Activated CD8-positive, alpha-beta T cell treated with anti-CD3 and anti-CD28 coated beads, Interleukin-2, amount 10 ng/mL, durations not matched to agents 7 days and 5 days (primary cell): ENCODE measurements at places on chromosomes 5 and 9. TPM values are rescaled to one million over a fixed set of nuclear protein-coding genes. Genes with fewer than 3 reads are reported as not detected.

The SLC25A2 gene
- 0.84 TPM for total RNA-seq

The BRINP1 gene
- not detected for total RNA-seq

- H3K36me3 ChIP-seq: no peaks in the 10 kb centered on the region
- no peaks in the 10 kb centered on the region for H3K4me1 ChIP-seq
- H3K4me3 ChIP-seq: no peak overlapping the region
- DNase-seq: no peak
These were observed 107.8 kb downstream of the GAS1 start for GRCh38 chr9:86839522-86839921.

DNA sequence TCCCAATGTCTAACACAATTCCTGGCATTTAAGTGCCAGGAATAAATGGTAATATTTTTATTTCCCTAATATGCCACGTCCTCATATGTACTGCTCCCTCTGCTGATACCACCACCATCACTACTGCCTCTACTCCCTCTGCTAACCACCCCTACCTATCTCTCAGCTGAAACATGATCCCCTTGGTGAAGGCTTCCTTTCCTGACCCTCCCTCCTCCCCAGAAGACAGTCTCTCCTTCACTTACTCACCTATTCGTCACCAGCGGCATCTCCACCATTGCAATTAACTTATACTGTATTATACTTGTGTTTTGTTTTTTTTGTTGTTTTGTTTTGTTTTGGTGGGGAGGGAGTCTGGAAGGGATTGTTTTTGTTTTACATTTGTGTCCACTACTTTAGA, 4.8 kb downstream of the DENND1A start:
- H3K4me3 ChIP-seq: no peak overlapping the region
- no peak for DNase-seq
- peaks cover 38% of the 10 kb centered on the region for H3K4me1 ChIP-seq
- H3K27me3 ChIP-seq: no peaks in the 10 kb centered on the region

The SLC27A6 gene
- not detected for total RNA-seq

The STKLD1 gene
- 0.71 TPM for total RNA-seq

The ZFP2 gene
- 0.26 TPM for total RNA-seq

The GKAP1 gene
- 2.4 TPM for total RNA-seq

GRCh38 chr9:72526901-72527800, 5.7 kb downstream of the TMC1 start:
- H3K27me3 ChIP-seq: no peaks in the 10 kb centered on the region
- H3K4me3 ChIP-seq: peak overlapping the region; percentile 62
- H3K27ac ChIP-seq: peak overlapping the region; percentile 84
- peaks cover 2% of the 10 kb centered on the region for H3K36me3 ChIP-seq
- DNase-seq: peak; percentile 81

GRCh38 chr5:157608972-157609565, 33.5 kb upstream of the ADAM19 start:
- H3K36me3 ChIP-seq: peaks cover 16% of the 10 kb centered on the region
- no peak overlapping the region for H3K4me3 ChIP-seq
- no peaks in the 10 kb centered on the region for H3K27me3 ChIP-seq

DNA sequence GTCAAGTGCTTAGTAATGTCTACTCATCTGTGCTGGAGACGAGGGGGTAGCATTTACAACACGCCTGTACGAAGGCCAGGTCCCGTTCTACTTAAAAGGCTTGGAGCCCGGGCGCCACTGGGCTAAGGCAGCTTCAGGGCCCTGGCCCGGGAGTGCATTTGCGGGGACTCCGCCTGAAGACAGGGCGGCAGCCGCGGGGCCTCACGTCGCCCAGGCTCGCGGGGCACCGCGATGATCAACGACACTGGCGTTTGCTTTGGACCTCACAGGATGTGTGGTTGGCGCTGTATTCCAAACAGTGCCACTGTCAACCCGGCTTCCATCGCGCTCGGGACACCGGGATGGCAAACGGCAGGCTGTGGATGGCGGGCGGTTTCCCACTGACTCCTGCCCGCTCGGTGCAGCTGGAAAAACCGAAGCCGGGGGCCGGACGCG, 1.1 kb upstream of the TENT4A start:
- DNase-seq: peak; percentile 64
- no peaks in the 10 kb centered on the region for H3K27me3 ChIP-seq
- peak overlapping the region; percentile 94 for H3K27ac ChIP-seq
- H3K36me3 ChIP-seq: peaks cover 19% of the 10 kb centered on the region
- H3K4me3 ChIP-seq: peak overlapping the region; percentile 86

The SLC6A18 gene
- not detected for total RNA-seq

DNA sequence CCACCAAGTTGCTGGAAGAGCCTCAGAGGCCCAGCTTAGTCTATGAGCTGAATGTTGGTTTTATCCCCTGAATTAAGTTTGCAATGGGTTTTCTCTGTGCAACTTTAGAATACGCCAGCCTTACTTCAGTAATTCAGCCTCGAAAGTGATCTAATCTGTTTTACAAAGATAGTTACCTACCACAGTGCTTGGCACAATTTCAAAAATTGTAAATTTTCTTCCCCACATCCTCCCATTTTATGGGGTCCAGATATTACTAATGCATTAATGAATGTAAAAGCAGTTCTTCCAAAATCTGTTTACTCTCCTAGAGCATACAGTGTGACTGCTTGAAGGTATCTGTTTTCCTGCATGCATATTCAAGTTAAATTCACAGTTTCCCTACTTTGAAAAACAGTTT, 172.6 kb downstream of the MAN2A1 start:
- H3K4me3 ChIP-seq: no peak overlapping the region
- DNase-seq: no peak
- H3K4me1 ChIP-seq: peaks cover 22% of the 10 kb centered on the region
- H3K27ac ChIP-seq: no peak overlapping the region
- peaks cover 64% of the 10 kb centered on the region for H3K36me3 ChIP-seq

DNA sequence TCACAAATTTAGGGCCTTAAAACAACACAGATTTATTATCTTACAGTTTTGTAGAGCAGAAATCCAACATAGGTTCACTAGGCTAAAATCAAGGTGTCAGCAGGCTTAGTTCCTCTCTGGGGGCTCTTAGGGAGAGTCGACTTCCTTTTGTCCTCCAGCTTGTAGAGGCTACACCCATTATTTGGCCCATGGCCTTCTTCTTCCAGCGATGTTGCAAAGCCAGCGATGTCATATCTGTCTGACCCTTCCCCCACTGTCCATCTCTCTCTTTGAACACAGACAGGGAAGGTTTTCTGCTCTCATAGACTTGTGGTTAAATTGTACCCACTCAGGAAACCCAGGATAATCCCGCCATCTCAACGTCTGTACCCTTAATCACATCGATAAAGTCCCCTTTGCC, 60.3 kb upstream of the SHB start:
- no peak overlapping the region for H3K27ac ChIP-seq
- peaks cover 4% of the 10 kb centered on the region for H3K27me3 ChIP-seq
- no peaks in the 10 kb centered on the region for H3K36me3 ChIP-seq
- H3K4me1 ChIP-seq: no peaks in the 10 kb centered on the region

- H3K27me3 ChIP-seq: no peaks in the 10 kb centered on the region
- peaks cover 11% of the 10 kb centered on the region for H3K36me3 ChIP-seq
- peaks cover 68% of the 10 kb centered on the region for H3K4me1 ChIP-seq
- no peak for DNase-seq
- peak overlapping the region; percentile 61 for H3K27ac ChIP-seq
These were observed 54.5 kb upstream of the TGFBR1 start for GRCh38 chr9:99050292-99050911.

DNA sequence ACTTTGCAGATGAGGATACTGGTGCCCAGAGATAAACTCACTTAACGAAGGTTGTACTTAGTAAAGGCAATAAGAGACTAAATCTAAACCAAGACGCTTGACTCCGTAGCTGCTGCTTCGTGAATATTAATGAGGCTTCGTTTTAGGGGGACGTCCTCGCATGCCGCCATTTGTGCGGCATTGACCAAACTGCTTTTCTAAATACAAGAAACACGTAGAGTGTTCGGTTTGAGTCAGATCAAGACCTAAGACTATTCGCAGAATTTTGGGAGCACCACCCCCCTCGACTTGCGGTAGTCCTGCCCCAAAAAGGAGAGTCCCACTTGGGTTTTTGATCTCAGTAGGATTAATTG, 1.1 kb downstream of the NPM1 start:
- H3K4me1 ChIP-seq: peaks cover 44% of the 10 kb centered on the region
- H3K27me3 ChIP-seq: no peaks in the 10 kb centered on the region
- peaks cover 59% of the 10 kb centered on the region for H3K36me3 ChIP-seq
- peak overlapping the region; percentile 99 for H3K4me3 ChIP-seq
- DNase-seq: peak; percentile 51

DNA sequence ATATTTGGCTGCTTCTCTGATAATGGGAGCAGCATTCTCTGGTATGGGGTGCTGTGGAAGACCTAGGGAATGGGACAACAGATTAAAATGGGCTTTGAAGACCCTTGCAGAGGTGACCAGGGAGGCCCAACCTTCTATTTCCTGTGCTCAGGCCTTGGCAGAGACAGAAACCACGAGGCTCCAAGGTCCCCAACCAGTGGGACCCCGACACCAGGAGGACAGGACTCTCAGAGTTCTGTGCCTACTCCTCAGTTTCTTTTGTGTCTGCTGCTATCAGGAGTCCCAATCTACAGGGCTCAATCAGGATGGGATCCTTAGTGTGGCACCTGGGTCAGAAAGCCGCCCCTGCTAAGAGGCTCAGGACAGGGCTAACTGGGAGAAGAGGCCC, 29.3 kb downstream of the CSF2 start:
- H3K36me3 ChIP-seq: peaks cover 9% of the 10 kb centered on the region
- no peak overlapping the region for H3K4me3 ChIP-seq
- peak overlapping the region; percentile 94 for H3K27ac ChIP-seq

The PPP1R26 gene
- not detected for total RNA-seq

DNA sequence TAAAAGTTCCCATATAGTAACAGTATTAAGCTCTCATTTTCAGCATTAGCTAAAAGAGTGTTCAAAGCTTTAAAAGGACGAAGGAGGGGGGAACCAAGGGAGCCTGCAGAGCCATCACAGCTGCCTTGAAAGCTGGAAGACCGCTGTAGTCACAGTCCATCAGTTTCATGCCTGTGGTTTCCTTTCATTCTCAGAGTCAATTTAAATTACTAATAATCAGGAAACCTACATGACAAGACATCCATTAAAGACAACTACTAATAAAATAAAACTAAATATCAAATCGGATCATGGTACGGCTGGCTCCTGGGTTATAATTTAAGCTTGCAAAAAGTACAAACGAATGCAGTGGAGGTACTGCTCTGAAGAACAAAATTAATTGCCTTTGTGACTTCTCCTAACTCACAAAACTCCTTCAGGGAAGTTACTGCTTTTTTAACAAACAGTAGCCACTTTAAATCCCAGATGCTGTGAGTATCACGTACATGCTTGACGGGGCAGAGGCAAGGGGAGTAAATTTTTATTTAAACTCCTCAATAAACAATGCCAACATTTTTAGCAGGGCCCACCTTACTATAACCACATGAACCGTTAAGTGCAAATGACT, 213.5 kb downstream of the DENND1A start:
- no peak for DNase-seq
- peaks cover 2% of the 10 kb centered on the region for H3K4me1 ChIP-seq
- H3K4me3 ChIP-seq: no peak overlapping the region

GRCh38 chr9:89642789-89643188, 38.0 kb downstream of the GADD45G start:
- peaks cover 14% of the 10 kb centered on the region for H3K27me3 ChIP-seq
- H3K4me1 ChIP-seq: peaks cover 6% of the 10 kb centered on the region
- H3K27ac ChIP-seq: no peak overlapping the region
- H3K4me3 ChIP-seq: no peak overlapping the region

The N4BP3 gene
- 5.9 TPM for total RNA-seq

- DNase-seq: no peak
- peaks cover 11% of the 10 kb centered on the region for H3K4me1 ChIP-seq
- peaks cover 76% of the 10 kb centered on the region for H3K36me3 ChIP-seq
- no peaks in the 10 kb centered on the region for H3K27me3 ChIP-seq
These were observed 9.0 kb downstream of the TOR1B start for GRCh38 chr9:129811967-129812363.

DNA sequence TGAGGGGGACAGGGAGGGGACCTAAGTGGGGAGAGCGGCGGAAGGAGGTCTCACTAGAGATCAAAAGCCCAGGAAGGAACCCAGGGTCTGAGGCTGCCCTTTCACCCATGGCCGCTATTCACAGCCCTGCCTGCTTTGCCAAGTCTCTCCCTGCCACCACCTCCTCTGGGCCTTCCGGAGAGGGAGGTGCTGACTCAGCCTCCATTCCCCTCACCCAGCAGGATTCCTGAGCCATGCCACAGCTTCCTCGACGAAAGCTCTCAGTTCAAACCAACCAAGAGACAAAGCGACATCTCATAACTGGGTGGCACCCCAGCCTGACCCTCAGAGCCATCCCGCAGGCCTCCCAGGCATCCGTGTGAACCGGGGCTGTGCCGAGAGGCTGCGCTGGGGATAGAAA, 36.7 kb downstream of the PAX5 start:
- peaks cover 29% of the 10 kb centered on the region for H3K27me3 ChIP-seq
- peaks cover 6% of the 10 kb centered on the region for H3K4me1 ChIP-seq
- H3K4me3 ChIP-seq: no peak overlapping the region
- no peak overlapping the region for H3K27ac ChIP-seq
- no peaks in the 10 kb centered on the region for H3K36me3 ChIP-seq
- DNase-seq: no peak

- peak overlapping the region; percentile 89 for H3K4me3 ChIP-seq
- DNase-seq: peak; percentile 86
- peak overlapping the region; percentile 96 for H3K27ac ChIP-seq
- no peaks in the 10 kb centered on the region for H3K27me3 ChIP-seq
- peaks cover 34% of the 10 kb centered on the region for H3K36me3 ChIP-seq
- peaks cover 37% of the 10 kb centered on the region for H3K4me1 ChIP-seq
These were observed 315 bp downstream of the PIK3R1 start for GRCh38 chr5:68215898-68216244.

DNA sequence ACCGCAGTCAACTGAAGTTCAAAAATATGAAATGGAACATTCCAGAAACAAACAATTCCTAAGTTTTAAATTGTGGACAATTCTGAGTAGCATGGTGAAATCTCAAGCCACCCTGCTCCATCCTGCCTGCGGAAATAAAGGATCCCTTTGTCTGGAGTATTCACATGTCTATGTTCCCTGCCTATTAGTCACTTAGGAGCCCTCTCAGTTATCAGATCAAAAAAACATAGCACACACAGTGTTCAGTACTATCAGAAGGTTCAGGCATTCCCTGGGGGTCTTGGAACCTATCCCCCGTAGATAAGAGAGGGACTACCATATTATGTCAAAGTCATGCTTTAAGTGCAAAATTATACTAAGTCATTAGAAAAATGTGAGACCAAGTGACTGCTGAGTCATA, 300.8 kb downstream of the SEMA5A start:
- H3K4me3 ChIP-seq: no peak overlapping the region
- no peak overlapping the region for H3K27ac ChIP-seq
- H3K27me3 ChIP-seq: no peaks in the 10 kb centered on the region
- DNase-seq: no peak
- H3K36me3 ChIP-seq: no peaks in the 10 kb centered on the region

- DNase-seq: no peak
- H3K4me3 ChIP-seq: no peak overlapping the region
- peaks cover 4% of the 10 kb centered on the region for H3K27me3 ChIP-seq
These were observed 81.1 kb upstream of the PUM3 start for GRCh38 chr9:2925016-2925415.
